Fibroblast of lung (primary cell): ENCODE measurements at places on chromosomes 7 and 10. TPM values are rescaled to one million over a fixed set of nuclear protein-coding genes. Genes with fewer than 3 reads are reported as not detected.
A peak's percentile ranks its signal among the peaks of the same experiment; 100 is the strongest.

SFMBT2 gene
- polyA plus RNA-seq, result 0.52 and 1.3 TPM in 2 replicates

GBX1 gene
- not detected in 2 replicates for polyA plus RNA-seq

- peak; percentile 71 for DNase-seq
Observed at GRCh38 chr7:116426428-116427156, 72.9 kb upstream of the CAV2 start.

- DNase-seq, result no peak
Observed at GRCh38 chr7:77306231-77307067, 106.8 kb upstream of the FGL2 start.

GRCh38 chr10:3886191-3886590 lies 101.2 kb upstream of the KLF6 start:
- peak; percentile 77 for DNase-seq

ZNF92 gene
- polyA plus RNA-seq, result 4.0 and 4.1 TPM in 2 replicates

GRCh38 chr7:135337977-135338550 lies 104.4 kb downstream of the STRA8 start:
- no peak for DNase-seq

GRCh38 chr10:105993609-105994008 lies 1170.9 kb downstream of the SORCS1 start:
- DNase-seq, result no peak

GRCh38 chr10:32461203-32461602 lies 15.3 kb downstream of the CCDC7 start:
- DNase-seq, result no peak

- DNase-seq, result peak; percentile 60
Observed at GRCh38 chr7:1669064-1669951, 769 bp upstream of the ELFN1 start.

LSM8 gene
- 55.0 and 61.8 TPM in 2 replicates for polyA plus RNA-seq

GRCh38 chr10:126686719-126687118 lies 16.2 kb upstream of the C10orf90 start:
- DNase-seq, result no peak

GRCh38 chr7:40400525-40400924 lies 265.7 kb downstream of the SUGCT start:
- DNase-seq, result no peak

DNA sequence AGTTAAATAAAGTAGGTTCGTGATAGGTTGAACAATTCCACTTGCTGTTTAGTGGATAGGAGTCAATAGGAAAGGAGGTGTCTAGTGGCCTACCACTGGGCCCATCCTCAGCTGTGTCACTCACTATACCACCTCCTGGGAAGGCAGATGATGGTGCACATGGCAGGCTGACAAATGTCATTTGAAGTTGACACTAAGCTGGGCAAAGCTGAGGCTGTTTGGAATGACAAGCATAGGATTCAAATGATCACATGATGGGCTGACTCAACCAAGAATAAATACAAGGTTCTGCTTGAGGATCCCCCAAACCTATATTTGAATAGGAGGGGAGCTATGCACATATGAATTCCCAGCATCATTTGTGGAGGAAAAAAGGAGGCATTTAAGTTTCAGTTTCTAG lies 489.8 kb downstream of the RPS24 start:
- no peak for DNase-seq

- DNase-seq, result no peak
Observed at GRCh38 chr10:24419066-24419465, 210.1 kb downstream of the KIAA1217 start.

GRCh38 chr7:132450188-132450587 lies 126.1 kb downstream of the PLXNA4 start:
- no peak for DNase-seq

DNA sequence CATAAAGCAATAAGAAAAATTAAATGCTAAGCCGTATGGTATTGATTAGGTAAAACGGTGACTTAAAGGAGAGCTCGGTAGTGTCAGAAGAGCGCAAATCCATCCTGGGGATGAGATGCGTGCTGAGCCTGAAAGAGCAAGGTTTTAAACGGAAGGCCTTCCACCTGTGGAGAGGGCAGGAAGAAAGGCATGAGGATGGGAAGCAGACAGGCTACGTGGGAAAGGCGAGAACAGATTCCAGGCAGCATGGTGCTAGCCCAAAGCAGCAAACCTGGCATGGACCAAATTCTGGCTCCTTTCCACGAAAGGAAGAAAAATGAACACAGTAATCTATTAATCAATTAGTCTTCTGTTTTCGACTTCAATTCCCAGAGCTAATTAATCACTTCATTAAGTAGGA lies 103.5 kb downstream of the HIPK2 start:
- DNase-seq, result no peak

DNA sequence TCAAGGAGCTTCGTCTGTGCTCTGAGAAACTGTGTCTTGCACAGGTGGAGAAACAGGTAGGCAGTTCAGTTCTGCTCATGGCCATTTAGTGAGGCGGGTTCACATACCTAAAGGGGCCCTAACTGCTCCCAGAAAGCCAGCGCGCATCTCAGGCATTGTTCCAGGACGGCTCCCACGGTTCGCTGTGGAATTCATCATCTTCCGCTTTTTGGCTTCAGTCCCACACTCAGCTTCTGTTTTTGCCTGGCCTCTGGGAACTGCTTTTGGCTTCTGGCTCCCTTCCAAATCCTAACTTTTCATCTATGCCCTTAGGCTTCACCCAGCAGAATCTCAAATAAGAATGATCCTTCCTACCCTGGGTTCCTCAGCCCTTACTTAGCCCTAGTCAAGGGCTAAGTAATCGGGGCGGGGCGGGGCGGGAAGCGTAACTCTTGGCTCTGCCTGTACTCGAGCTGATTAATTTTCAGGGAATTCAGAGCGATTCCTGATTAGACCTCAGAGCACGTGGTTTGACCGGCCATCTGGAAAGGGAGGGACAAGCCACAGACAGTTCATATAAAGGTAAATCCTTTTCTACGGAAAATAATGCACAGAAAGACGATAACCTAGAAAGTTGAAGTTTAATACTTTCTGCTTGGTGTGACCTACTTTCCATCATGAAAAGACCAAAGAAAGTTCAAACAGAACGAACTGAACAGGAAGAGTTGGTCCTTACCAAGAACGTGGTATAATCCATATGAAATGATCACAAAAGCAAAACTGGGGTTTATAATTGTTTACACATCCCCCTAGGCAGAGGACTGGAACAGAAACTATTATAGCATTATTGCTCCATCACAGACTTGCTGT lies 105.7 kb downstream of the ST8SIA6 start:
- peak; percentile 94 for DNase-seq

LGI1 gene
- polyA plus RNA-seq, result not detected in 2 replicates

DNA sequence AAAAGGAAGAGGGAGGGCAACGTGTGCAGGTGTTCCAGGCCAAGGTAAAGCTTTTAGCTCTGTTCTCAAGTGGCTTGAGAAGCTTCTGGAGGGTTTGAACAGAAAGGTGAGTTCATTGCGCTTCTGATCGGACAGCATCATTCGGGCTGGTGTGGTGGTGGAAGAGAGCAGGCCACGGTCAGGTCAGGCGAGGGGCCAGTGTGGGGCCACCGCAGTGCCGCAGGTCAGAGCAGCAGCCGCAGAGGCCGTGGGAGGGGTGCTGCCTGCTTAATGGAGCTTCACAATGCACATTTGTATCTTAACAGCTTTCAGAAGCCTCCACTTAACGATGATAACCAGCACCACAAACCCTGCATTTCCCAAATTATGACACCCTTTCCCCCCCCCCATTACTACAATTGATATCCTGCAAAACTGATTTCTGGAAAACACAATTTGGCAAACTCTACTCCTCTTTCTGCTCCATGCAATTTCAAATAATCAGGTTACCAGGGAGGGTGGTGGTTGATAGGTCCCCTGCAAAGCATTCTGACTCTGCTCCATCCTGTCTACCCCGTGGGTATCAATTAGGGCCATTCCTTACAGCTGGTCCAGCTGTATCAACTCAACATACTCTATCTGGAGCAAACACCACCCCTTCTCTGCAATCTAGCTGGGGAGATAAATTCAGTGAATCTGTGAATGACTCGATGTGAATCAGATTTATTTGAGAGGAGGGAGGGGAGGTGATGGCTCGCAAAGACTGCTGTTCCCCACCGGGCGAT lies 162.9 kb downstream of the ACTR3B start:
- no peak for DNase-seq

GPR37 gene
- polyA plus RNA-seq, result 3.1 and 12.6 TPM in 2 replicates

SH2D4B gene
- not detected in 2 replicates for polyA plus RNA-seq

DNA sequence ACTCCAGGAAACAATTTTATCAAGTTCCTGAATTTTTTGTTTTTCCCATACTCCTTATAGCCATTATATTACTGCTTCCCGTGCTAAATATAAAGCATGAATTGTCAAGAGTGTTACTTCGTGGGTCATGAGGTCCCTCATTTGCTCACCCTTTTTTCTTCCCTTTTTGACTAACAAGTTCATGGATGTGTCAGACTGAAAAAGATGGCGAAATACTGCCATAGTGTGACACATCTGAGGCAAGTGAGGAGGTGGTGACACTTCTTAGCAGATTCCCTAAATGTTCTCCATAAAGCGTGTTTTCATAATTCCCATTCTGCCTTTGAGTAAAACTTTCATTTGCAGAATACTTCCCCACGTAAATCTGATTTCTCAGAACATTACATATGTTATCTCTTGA lies 269.6 kb upstream of the FZD1 start:
- no peak for DNase-seq

DNA sequence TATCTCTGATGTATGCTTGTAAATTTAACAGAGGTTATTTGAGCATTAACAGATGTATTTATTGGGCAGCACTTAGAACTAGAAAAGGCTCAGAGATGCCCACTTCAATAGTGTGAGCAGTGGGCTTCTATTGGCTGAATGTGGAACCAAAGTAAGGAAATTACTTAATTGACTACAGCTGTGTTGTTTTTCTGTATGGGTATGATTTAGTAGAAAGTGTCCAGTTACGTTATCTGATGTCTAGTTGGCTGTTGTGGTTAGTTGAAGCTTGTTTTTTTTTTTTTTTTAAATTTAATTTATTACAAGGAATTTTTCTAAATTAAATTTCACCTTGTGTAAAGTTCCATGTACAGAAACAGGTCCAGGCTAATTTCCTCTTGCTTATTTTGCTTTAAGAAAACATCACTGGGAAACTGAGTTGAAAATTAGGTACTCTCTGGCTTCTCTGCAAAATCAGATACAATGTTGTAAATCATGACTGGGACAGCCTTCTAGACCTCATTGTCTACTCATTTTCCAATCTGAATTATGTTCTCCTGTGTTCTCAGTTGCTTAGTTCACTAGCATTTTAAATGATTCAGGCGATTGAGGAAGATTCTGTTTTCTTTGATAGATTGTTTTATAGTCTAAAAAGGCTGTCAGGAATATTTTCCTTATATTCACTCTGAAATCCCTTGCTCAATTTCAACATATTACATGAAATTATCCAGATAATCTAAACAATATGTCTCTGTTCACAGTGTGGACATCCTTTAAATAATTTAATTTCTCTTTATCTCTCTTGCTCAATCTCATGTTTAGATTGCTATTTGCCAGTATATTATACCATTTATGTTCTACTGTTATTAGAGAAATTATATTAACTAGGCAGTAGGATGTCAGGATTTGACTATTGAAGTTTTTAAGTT lies 53.0 kb downstream of the PHF14 start:
- DNase-seq, result peak; percentile 2

- DNase-seq, result peak; percentile 92
Observed at GRCh38 chr10:98344589-98345038, 70.4 kb downstream of the PYROXD2 start.

GRCh38 chr10:80917636-80918035 lies 379.9 kb downstream of the SH2D4B start:
- DNase-seq, result no peak

- no peak for DNase-seq
Observed at GRCh38 chr10:36251068-36251467, 609.0 kb upstream of the FZD8 start.

ANKRD30A gene
- polyA plus RNA-seq, result not detected in 2 replicates

DNA sequence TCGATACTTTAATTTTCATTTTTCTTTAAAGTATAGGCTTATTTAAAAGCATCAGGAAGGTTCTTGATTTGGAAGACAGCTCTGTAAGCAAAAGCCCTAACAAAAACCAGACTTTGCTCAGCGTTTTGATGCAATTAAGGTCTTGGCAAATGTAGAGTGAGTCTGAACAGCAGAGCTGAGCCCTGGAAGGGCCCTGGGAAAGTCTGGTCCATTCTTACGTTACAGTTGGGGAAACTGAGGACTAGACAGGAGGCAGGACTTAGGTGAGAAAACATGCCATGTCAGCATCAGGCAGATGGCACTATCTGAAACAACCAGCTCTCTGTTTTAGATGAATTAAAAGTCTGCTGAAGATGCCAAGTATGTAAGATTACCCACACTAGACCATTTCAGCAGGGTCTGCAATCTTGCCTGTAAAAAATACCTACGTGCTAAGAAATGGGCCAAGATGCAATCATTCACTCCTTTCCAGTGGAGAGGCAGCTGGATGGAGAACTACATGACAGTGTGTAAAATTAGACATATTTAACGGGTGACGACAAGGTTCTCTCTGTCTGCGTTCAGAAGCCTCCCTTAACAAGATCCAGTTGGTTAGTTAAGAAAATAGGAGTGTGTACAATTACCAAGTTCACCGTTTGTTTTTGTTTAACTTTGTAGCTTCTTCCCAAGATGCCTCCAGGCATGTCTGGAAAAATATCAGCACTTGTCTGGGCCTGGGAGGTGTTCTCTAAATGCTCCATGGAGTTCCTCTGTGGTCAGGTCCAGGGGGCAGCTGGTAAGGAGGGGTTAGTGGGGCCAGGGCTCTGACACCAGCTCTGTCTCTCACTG lies 502.3 kb upstream of the ZMIZ1 start:
- no peak for DNase-seq

LHFPL3 gene
- polyA plus RNA-seq, result not detected in 2 replicates

DNA sequence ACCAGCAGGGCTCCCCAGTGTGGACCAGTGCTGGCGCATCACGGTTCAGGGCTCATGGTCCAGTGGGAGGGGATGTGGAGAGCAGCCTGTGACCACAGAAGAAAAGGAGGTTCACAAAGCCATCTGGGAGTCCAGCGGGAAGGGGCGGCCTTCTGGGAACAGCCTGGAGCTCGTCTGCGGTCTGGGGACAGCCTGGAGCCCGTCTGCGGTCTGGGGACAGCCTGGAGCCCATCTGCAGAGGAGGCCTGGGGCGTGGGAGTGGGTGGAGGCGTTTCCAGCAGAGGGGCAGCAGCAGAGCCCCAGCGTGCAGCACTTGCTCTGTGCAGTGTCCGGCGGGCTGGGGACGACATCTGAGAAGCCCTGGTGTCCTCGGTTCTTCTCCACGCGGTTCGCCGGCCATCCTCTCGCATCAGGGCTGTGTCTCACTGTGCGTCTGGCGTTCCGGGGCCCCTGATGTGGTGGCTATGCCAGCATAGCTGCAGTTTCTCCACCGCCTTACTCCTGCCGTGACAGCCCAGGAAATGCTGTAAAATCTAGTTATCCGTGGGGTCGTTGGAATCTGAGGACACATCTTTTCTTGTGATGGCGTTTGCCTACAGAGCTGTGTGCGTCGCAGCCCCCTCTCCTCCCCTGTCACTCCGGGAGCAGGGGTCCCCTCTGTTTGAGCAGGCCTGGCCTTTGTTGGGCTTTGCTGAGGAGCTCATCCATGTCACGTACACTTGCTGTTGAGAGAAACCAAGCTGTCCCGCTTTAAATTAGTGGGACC lies 104.6 kb downstream of the INPP5A start:
- no peak for DNase-seq

EPDR1 gene
- polyA plus RNA-seq, result 17.4 and 21.5 TPM in 2 replicates

ITPRIP gene
- 11.1 and 18.8 TPM in 2 replicates for polyA plus RNA-seq

GRCh38 chr7:91020636-91021385 lies 243.4 kb upstream of the FZD1 start:
- no peak for DNase-seq

TMEM213 gene
- not detected in 2 replicates for polyA plus RNA-seq

TYW1B gene
- polyA plus RNA-seq, result 0.97 and 4.7 TPM in 2 replicates

MBL2 gene
- polyA plus RNA-seq, result not detected in 2 replicates

FAM131B gene
- polyA plus RNA-seq, result 2.0 and 4.8 TPM in 2 replicates
